ENCODE measurements at places on chromosomes 3 and 15.

GRCh38 chr3:20236603-20237002 lies 50.6 kb upstream of the SGO1 start:
- DNase-seq: no peak

- no peak for DNase-seq
These were observed 36.7 kb downstream of the RGMA start for GRCh38 chr15:93052090-93052879.

- DNase-seq: no peak
These were observed 247.6 kb upstream of the PROK2 start for GRCh38 chr3:72032441-72033135.

- DNase-seq: no peak
These were observed 140.0 kb upstream of the MEF2A start for GRCh38 chr15:99425657-99426301.

GRCh38 chr15:69855258-69856000 lies 242.3 kb downstream of the TLE3 start:
- no peak for DNase-seq

DNA sequence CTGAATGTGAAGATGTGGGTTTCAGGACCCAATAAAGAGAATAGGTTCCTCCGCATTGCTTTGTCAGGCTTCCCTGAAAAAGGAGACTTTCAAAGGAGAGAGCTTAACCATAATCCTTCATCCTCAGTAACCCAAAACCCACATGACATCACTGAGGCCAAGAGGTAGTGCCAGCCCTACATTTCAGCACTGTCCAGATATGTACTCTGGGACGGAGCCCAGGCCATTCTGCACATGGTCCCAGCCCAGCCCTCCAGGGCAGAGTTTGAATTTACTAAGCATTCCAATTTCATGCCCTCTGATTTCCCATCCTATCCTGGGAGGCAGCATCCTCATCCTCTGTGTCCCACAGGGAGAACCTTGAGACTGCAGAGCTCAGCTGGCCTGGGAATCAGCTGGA lies 210.5 kb downstream of the GABRB3 start:
- no peak for DNase-seq

GRCh38 chr3:50230794-50231125 lies 5.2 kb upstream of the GNAI2 start:
- no peak for DNase-seq

GRCh38 chr15:69946870-69947269 lies 150.8 kb downstream of the TLE3 start:
- no peak for DNase-seq

GRCh38 chr3:51389423-51390183 lies 1.5 kb upstream of the RBM15B start:
- DNase-seq: no peak

DNA sequence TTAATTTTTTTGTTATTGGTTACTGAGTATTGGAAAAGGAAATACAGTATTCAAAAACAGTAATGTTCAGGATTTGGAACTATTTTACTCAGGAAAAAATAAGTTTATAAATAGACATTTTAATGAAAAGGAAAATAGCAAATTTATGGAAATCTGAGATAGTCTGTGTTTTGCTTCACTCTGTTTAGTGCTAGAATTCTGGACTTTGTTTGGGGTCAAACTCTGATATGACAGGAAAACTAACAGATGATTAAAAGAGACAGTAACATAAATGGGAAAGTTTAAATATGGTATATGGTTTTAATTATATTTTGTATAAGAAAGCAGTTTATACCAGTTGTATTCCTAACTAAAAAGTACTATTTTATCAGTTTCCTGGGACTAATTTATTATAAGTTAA lies 17.4 kb downstream of the SETD5 start:
- DNase-seq: no peak

Measured in progenitor cell of endocrine pancreas (in vitro differentiated cells).